Naive thymus-derived CD4-positive, alpha-beta T cell (primary cell): ENCODE measurements at places on chromosomes 3 and 15. TPM values are rescaled to one million over a fixed set of nuclear protein-coding genes. Genes with fewer than 3 reads are reported as not detected.

GRCh38 chr3:32734756-32735155 lies 49.8 kb downstream of the CNOT10 start:
- no peaks in the 10 kb centered on the region for H3K4me1 ChIP-seq
- H3K27me3 ChIP-seq, result no peaks in the 10 kb centered on the region

DNA sequence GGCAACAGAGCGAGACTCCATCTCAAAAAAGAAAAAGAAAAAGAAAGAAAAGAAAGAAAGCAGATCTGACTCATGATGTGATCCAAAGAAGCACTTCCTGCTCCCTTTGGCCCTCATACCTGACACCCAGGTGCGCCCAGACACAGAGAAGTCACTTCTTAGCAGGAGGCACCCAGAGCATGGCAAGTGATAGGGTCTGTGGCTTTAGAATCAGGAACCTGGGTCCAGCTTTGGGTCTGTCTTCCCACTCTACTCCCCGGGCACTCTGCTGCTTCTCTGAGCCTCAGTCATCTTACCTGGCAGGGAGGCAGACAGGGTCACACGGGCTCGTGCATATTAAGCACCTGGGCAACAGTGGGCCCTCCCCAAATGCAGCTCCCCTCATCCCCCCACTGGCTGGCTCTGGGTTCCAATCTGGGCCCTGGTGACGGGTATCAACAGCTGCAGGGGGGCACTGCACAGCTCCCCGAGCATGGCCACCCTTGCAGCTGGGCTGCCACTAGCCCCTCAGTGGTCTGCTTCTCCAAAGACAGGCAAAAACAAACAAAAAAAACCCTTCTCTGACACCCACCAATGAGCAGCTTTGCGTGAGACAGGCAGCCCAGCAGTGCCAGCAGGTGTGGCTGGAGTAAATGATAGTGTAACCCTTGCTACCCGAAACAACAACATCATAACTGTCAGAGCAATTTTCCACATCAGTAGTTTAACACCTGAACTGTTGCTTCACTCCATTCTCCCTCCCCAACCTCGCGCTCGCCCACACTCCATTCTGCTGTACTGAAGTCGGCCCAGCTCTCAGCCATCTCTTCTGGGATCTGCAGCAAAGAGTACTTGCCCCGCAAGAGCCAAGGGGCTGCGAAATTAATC lies 99.8 kb downstream of the MEGF11 start:
- H3K4me1 ChIP-seq, result no peaks in the 10 kb centered on the region
- H3K27me3 ChIP-seq, result no peaks in the 10 kb centered on the region
- no peak overlapping the region for H3K4me3 ChIP-seq
- DNase-seq, result no peak
- H3K36me3 ChIP-seq, result no peaks in the 10 kb centered on the region
- no peak overlapping the region for H3K27ac ChIP-seq

GRCh38 chr3:61530355-61530754 lies 31.0 kb upstream of the PTPRG start:
- H3K27me3 ChIP-seq, result no peaks in the 10 kb centered on the region
- H3K36me3 ChIP-seq, result no peaks in the 10 kb centered on the region
- H3K4me3 ChIP-seq, result no peak overlapping the region

- no peaks in the 10 kb centered on the region for H3K27me3 ChIP-seq
- H3K36me3 ChIP-seq, result peaks cover 36% of the 10 kb centered on the region
- H3K27ac ChIP-seq, result no peak overlapping the region
- DNase-seq, result no peak
Measured at GRCh38 chr3:10145685-10146084, 4.1 kb downstream of the VHL start.

DNA sequence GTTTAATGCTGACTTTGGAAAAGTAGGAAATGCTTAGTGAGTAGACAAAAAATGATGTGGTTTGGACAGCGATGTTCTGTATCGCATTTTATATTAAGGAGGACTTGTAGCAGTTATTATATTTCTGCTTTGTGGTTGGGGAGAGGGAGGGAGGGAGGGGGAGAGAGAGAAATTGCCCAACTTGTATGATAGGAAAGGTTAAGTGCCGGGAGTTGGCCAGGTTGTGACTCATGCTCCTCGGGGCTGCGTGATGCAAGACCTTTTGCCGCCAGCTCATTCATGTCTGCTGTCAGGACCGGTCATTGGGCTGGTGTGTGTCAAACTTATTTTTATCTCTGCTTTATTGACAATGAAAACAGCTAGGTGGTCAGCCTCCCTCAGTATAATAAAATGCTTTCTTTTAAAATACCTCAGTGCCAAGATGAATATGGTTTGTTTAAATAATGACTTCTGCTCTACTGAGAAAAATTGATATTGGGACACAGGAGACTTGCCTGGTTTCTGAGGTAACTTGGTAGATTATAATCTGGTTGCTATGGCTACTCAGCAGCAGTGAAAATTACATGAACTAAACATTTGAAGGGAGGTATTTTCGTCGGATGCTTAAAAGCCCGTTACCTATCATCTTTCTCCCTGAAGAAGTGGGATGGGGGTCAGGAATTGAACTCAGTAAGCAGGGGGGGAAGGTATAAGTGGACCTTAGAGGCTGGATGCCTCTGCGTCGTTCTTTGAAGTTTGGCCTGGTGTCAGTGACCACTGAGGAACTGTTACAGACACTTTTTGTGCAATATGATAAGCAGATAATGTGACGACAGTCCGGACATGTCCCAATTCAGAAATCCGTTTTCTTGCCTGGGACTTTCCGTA lies 90.7 kb downstream of the FNDC3B start:
- H3K27me3 ChIP-seq, result no peaks in the 10 kb centered on the region
- H3K27ac ChIP-seq, result no peak overlapping the region
- H3K4me3 ChIP-seq, result no peak overlapping the region
- peak; percentile 34 for DNase-seq
- no peaks in the 10 kb centered on the region for H3K36me3 ChIP-seq

- peaks cover 15% of the 10 kb centered on the region for H3K4me1 ChIP-seq
- H3K27ac ChIP-seq, result no peak overlapping the region
- no peak for DNase-seq
- no peak overlapping the region for H3K4me3 ChIP-seq
- peaks cover 4% of the 10 kb centered on the region for H3K36me3 ChIP-seq
- no peaks in the 10 kb centered on the region for H3K27me3 ChIP-seq
Measured at GRCh38 chr3:73009750-73010149, 13.1 kb downstream of the PPP4R2 start.

The MNS1 gene
- total RNA-seq, result not detected

The GPX1 gene
- total RNA-seq, result 201 TPM

DNA sequence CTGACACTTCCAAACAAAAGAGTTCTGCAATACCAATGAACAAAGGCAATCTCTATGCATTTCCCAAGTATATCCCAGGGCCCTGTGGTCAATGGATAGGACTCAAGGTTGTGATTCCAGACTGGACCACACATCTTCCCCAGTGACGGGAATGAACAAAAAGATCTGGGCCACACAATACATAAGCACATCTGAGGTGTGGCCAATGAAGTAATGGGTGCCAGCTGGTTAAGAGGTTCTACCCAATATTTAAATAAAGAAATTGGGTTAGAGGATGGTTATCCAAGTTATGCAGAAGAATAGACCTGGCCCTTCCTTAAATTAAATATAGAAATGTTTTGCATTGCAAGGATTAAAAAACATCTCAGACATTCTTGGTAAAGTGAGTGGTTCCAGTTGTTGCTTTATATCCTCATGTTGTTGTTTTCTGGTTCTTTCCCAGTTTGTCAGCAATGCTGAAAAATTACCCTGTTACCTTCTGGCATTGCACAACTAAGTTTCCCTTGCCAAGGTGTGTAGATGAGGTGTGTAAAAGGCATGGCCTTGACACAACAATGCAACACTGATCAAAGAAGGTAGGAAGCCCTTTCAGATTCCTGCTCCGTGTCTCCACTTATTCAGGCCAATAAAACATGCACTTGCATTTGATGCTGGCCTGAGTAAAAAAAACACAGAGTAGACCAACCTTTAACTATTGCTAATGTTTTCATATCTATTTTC lies 86.5 kb downstream of the PRICKLE2 start:
- no peaks in the 10 kb centered on the region for H3K36me3 ChIP-seq
- H3K27me3 ChIP-seq, result no peaks in the 10 kb centered on the region
- H3K27ac ChIP-seq, result no peak overlapping the region
- no peak overlapping the region for H3K4me3 ChIP-seq
- H3K4me1 ChIP-seq, result no peaks in the 10 kb centered on the region
- no peak for DNase-seq

The SPESP1 gene
- 0.51 TPM for total RNA-seq

The TTC21A gene
- 5.3 TPM for total RNA-seq

The C3orf49 gene
- not detected in 2 replicates for total RNA-seq

- H3K36me3 ChIP-seq, result no peaks in the 10 kb centered on the region
- H3K27me3 ChIP-seq, result no peaks in the 10 kb centered on the region
- no peak overlapping the region for H3K4me3 ChIP-seq
- no peak for DNase-seq
- H3K27ac ChIP-seq, result no peak overlapping the region
Measured at GRCh38 chr3:43256714-43257461, 29.5 kb upstream of the SNRK start.

The CYP1A2 gene
- total RNA-seq, result not detected

DNA sequence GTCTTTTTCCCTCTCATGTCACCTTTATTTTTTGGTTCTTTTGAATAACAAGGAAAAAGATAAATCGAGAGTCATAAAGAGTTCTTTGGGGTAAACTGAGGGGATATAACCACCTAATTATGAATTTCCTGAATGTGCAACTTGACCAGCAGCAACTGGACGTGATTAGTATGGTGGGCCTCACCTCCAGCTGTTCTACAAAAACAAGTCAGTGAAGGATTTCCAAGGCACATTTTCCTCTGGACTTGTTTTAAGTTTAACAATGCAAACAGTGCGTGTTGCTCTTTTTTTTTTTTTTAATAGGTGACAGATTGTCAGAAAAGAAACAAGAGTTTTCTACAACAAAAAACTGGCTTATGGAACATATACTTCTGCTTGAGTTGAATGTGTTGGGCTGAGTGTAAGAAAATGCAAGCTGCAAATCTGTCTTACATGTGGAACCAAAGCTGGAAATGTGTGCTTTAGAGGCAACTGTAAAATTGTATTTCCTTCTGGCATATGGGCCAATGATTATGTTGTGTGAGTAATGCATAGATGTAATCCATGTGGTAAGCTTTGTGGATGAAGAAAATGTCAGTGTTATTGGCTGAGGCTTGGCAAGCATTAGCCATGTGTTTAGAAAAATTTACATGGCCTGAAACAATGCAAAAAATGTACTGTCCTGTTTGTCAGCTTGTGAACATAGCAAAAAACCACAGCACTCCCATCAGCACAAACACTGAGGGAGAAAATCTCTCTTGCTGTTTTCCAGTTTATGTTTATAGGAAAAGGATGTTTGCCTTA lies 44.5 kb upstream of the FNDC3B start:
- DNase-seq, result no peak
- H3K4me3 ChIP-seq, result no peak overlapping the region
- no peaks in the 10 kb centered on the region for H3K4me1 ChIP-seq
- no peaks in the 10 kb centered on the region for H3K36me3 ChIP-seq
- H3K27me3 ChIP-seq, result no peaks in the 10 kb centered on the region

GRCh38 chr3:112667599-112667998 lies 26.7 kb upstream of the CCDC80 start:
- H3K27me3 ChIP-seq, result no peaks in the 10 kb centered on the region
- H3K4me1 ChIP-seq, result peaks cover 33% of the 10 kb centered on the region
- no peak overlapping the region for H3K4me3 ChIP-seq

The NR2F2 gene
- not detected for total RNA-seq
